Aorta (tissue), 5 donors: ENCODE measurements at places on chromosomes 13 and 19.

GRCh38 chr13:79423801-79424642 lies 18.0 kb upstream of the RBM26 start:
- DNase-seq, result no peak

DNA sequence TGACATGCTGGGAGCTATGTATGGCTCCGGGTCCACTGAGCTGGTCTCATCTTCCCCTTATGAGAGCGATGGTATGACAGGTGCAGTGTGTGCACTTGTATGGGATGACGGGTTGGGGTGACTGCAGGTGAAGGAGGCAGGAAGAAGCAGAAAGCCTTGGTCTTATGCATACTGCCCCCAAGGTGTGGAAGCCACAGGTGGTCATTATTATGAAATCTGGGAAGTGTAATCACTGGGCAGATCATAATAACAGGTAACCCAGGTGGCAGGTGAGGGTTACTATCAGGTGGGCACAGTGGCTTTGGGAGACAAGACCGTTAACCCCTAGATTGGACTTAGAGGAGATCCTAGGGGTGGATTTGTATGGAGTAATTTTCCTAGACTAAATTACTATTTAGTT lies 118.0 kb downstream of the RFC3 start:
- DNase-seq, result no peak

DNA sequence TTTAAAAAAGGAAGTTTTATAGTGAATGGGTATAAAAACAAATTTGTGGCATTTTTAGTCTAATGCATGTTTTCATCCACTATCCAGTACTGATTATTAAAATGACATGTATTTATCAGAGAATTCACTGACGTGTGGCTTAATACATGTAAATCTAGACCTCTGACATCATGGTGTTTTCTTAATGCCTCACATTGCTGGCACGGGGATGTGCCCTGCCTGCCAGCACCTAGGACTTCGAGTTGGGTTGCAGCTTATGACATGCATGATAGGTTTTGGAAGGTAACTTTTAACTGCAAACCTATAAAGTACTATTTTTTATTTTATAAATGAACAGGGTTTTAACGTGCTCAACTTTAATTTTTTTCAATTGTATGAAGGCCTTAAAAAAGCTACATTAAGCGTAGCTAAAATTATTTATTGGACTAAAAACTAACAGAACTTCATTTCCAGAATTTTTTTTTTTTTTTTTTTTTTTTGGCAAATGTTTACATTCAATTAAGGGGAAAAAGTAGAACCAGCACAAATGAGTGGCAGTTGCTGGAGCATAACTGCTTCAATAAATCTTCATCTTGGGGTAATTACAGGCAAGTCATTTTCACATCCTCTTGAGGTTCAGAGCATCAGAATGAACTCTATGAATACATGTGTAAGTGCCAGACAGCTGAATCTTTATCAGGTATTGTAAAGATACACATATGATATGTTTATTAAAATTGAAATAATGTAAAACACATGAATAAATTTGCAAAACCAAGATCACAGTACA lies 16.3 kb downstream of the METTL21C start:
- DNase-seq, result no peak

- DNase-seq, result no peak
These were observed 314.4 kb upstream of the NBEA start for GRCh38 chr13:34627509-34628208.

DNA sequence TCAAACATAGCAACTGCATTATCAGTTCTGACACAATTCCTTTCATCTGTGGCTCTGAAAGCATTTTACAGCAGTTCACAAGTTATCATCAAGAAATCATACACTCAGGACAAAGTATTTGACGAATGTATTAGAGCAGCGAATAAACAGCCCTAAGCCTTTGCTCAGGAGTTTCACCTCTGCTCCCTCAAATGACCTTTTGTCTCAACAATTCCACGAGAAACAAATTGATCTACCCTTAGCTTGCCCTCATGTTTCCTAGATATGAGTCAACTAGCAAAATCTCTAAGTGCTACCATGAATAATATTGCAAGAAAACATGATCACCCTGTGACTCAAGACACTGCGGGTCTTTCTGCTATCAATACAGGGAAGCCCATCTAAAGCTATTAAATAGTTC lies 396.1 kb downstream of the EFNB2 start:
- no peak for DNase-seq

GRCh38 chr13:114264886-114265611 lies 16.4 kb upstream of the UPF3A start:
- no peak for DNase-seq

GRCh38 chr13:99516153-99516929 lies 15.1 kb downstream of the TM9SF2 start:
- DNase-seq, result no peak

GRCh38 chr13:29125191-29125933 lies 305.2 kb downstream of the MTUS2 start:
- no peak for DNase-seq

DNA sequence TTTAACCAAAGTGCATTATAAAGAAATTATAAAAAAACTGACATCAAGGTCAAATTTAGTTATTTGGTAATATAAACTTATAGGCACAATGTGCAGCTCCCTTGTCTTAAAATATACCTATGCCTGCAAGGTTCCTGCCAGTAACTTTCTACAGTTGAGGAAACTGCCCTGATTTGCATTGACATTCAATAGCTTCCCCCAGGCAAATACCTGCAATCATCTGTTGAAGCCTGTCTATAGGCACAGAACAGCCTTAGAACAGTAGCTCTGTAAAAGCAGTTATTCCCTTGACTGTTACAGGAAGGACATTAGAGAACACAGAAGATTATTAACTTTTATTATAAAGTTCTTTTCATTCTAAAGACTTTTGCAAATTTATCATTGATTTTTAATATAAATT lies 1239.5 kb downstream of the PCDH9 start:
- no peak for DNase-seq

DNA sequence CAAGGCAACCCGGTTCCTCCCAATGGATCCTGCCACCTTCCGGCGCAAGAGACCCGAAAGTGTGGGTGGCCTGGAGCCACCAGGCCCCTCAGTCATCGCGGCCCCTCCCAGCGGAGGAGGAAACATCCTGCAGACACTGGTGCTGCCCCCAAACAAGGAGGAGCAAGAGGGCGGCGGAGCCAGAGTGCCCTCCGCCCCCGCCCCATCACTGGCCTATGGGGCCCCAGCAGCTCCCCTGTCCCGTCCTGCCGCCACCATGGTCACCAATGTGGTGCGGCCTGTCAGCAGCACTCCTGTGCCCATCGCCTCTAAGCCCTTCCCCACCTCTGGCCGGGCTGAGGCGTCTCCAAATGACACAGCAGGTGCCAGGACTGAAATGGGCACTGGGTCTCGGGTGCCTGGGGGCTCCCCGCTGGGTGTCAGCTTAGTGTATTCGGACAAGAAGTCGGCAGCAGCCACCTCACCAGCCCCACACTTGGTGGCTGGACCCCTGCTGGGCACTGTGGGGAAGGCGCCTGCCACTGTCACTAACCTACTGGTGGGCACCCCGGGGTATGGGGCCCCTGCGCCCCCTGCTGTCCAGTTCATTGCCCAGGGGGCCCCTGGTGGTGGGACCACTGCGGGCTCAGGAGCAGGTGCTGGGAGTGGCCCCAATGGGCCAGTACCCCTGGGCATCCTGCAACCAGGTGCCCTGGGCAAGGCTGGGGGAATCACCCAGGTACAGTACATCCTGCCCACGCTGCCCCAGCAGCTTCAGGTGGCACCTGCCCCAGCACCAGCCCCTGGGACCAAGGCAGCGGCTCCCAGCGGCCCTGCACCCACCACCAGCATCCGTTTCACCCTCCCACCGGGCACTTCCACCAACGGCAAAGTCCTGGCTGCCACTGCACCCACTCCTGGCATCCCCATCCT lies 11.2 kb upstream of the PRR19 start:
- DNase-seq, result peak; percentile 50

DNA sequence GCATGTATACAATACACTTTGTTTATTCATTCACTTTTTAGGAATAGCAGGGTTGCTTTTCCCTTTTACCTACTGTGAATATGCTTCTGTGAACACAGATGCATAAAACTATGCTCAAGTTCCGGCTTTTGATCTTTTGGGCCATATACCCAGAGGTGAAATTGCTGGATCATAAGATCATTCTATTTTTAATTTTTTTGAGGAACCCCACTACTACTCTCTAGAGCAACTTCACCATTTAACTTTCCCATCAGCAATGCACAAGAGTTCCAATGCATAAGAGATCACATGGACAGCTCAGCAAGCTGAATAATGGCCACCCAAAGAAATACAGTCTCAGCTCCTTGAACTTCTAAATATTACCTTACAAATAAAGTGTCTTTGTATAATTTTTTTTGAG lies 17.0 kb upstream of the SIGLEC10 start:
- DNase-seq, result no peak

DNA sequence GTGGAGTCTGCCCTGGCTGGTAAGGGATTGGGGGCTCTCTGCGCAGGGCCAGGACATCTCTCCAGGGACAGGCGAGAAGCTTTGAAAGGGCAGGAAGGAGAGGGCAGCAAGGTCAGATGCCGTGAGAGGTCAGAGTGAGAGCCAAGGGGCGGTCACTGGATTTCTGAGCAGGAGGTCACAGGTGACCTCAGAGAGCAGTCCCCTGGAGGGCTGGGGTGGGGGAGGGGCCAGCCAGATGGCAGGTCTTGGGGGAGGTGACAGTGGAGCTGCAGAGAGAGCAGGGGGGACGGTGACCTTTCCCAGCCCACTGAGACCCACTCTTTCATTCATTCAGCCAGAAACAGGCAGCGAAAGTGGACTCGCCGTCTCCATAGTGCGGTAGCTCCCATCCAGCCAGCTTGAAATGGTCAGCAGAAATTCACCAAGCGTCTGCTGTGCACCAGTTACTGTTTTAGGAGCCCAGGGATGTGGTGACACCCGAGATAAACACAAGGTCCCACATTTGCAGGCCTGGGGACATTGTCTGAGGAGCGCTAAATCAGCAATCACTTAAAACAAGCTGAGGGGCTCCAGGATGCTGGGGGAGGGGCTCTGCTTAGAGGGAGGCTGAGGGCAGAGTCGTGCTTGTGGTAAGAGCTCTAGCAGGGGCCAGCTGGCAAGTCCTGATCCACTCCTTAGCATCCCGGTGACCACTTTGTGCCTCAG lies 10.2 kb downstream of the CARM1 start:
- no peak for DNase-seq

DNA sequence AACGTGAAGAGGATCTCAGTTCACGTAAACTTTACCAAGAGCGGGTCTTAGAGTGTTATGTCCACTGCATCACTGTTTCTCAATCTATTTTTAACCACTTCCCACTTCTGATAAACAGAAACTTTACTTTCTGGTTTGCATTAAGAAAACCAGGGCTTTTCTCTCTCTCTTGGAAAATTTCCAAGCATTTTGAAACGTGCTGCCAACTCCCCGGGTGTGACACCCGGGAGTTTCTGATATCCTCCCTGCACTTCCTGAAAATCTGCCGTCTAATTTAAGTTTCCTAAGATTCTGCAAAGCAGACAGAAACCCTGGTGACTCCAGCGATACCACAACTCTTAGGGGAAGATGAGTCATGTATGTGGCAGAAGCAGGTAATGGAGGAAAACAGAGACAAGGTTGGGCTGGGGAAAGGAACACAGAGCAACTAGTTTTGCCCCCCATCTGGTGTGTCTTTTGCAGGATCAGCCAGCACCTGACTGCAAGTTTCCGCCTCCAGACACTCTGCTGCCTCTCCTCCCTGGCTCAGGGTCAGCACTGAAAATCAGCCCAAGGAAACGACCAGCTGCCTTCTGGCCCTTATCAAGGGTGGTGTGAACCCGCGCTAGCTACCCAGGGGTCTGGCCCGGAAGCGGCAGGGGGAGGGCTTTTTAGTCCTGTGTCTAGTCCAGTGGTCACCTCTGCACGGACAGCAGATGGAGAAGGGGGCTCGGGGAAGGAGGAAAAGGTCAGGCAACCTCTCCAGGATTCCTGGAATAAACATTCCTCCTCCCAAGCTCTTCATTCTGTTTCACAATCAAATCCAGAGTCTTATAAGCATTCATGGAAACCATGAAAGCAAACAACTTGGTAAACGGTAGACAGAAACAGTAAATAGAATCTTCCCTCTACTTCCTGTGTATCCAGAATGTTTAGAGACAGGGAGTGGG lies 11.3 kb upstream of the FFAR2 start:
- DNase-seq, result peak; percentile 57

DNA sequence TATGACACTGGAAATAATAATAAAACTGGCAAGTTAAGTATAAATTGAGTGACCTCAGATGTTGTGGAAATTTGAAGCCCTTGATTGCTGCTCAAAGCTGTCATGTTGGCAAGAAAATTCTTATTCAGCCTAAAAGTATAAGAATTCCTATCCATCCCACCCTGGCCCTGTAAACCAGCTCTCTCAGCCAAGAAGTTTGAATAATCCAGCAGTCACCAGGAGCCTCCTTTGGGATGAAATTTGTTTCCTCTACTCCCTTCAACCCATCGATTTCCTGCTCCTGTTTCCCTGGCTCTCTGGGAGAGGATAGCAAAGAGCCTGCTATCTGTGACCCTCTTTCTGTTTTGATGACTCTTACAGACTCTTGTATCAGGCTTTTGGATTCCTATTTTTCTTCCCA lies 169.3 kb downstream of the LHFPL6 start:
- DNase-seq, result no peak
